ENCODE measurements at places on chromosomes 4 and X.

DNA sequence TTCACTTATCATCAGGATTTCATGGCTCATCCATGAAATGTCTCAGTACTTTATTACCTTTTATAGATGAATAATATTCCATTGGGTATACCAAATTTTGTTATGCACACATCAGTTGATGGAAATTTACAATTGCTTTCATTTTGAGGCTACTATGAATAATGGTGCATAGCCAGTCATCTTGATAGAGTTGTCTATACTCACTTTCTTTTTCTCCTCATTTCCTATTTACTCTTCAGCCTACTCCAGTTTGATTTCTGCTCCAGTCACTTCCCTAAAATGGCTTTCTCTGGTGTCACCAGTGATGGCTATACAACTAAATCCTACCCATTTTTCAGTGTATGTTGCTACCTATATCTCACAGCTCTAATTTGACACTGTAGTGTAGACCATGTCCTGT, 743.5 kb upstream of the MAGEB2 start:
- no peak for DNase-seq

DNA sequence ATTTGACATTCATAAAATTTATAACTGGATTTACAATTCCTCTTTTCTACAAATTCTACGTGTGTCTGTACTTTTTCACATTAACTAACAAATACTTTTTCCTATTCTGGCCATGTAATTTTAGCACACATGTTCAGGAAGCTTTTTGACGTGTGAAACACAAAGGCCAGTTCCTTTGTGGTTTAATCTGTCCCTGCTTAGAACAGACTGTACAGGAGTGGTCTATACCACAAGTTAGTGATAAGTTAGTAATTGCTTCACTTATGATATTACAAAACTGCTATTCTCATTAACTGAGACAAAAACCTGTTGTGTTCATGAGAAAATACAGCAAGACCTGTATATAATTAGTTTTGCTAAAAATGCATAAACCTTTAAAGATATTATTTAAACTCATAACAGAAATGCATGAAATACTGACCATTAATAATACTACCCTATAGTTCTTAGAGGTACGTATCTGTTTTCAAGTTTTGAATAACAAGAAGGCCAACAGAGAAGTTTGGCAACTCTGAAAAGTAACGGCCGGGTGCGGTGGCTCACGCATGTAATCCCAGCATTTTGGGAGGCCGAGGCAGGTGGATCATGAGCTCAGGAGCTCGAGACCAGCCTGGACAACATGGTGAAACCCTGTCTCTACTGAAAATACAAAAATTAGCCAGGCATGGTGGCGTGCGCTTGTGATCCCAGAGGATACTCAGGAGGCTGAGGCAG, 13.7 kb upstream of the AREG start:
- DNase-seq, result no peak

DNA sequence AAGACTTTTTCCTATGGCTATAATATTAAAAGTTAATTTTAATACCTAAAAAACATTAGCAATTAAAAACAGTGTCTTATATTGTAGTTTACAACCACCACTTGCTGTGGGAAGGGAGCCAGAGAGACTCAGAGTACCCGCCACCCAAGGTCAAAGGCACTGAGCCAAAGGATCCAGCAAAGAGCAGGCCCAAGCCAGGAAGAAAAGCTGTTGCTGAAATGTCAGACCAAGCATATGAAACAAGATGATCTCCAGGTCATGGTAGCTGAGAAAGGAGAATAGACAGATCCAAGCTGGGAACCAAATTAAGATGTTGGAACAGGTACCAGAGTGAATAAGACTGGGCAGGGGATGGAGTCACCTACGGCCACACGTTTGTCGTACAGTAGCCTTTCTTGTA, 18.8 kb upstream of the ATOH1 start:
- DNase-seq, result no peak

GRCh38 chr4:150518559-150518958, 63.4 kb upstream of the MAB21L2 start:
- DNase-seq, result no peak

DNA sequence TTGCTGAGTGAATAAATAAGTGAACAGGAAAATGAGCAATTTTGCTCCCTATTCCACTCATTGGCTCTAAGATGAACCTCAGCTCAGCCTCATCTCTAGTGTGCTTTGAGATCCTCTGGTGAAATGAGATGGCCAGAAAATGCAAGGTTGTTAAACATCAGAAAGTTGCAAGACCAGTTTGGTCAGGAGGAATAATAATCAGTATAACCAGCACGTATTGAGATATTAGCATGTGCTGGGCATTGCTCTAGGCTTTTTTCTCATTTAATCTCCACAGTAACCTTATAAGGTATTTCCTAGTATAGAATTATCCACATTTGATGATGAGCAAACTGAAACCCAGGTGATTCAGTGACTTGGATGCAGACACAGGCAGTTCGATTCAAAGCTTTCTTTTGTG, 110.5 kb upstream of the PAK3 start:
- DNase-seq, result no peak

DNA sequence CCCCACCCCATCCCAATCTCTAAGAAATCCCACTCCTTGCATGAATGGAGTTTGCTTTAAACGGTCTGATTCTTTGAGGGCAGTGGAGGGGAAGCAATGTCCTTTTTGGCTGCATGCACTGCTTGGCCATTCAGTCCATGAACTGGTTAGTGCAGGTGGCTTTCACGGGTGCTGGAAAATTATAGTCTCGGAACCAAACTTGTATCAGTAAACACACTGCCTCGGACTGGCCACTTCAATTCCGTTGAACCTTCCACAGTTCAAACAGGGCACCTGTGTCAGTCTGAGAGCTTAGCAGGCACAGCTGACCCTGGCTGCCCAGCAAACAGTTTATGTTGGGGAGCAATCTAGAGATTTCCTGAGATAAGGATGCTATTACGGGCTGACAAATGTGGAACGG, 255.6 kb downstream of the DHX15 start:
- DNase-seq, result no peak

DNA sequence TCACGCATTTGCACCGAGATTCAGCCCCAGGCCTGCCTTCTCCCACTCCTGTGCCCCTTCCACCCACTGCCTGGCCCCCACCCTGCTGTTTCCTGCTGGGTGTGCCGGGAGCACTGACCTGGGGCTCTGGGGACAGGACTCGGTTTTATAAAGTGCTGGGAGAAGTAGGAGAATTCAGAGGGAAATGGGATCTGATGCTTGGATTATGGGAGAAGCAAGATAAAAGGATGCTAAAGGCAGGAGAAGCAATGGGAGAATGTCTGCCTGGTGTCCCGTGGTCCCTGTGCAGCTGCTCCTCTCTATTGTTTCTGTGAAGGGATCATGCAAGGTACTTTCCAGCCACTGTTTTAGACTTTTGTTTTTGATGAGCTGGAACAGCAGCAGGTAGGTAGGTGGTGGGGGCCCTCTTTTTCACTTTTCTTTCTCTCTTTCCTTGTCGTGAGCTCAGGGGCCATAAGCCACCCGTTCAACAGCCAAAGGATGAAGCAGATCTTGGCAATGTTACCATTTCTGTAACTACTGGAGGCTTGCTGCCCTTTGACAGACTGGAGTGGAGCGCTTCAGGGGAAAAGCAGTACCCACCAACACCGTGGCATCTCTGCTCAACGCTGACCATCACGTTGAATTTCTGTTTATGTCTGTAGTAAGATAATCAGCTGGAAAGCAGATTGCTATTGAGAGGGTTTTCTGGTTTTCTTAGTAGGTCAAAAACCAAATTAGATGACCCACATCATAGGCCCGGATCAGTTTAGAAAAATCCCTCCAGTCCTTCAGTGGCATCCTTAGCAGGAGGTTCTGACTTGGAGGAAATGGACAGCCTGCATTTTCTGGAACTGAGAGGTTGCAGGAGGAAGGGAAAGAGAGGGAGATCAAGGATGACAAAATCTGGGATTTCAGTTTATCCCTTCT, 63.8 kb upstream of the ENPP6 start:
- DNase-seq, result no peak

DNA sequence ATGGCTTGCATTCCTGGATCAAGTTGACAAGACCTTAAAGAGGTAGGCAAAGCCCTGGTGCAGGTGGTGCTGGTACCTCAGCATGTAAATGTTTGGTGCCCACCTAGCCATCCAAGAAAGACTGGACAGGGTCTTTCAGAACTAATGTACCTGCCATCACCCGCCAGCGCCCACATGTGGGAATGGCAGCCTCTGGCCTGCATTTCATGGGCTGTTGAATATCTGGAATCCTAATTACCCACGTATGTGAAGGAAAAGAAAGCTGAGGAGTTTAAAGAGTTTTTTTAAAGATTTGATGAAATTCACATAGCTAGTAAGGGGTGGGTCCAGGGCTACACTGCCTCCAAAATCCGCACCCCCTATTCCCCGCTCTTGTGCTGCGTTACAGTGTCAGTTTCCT, 8.6 kb upstream of the CCDC149 start:
- no peak for DNase-seq

DNA sequence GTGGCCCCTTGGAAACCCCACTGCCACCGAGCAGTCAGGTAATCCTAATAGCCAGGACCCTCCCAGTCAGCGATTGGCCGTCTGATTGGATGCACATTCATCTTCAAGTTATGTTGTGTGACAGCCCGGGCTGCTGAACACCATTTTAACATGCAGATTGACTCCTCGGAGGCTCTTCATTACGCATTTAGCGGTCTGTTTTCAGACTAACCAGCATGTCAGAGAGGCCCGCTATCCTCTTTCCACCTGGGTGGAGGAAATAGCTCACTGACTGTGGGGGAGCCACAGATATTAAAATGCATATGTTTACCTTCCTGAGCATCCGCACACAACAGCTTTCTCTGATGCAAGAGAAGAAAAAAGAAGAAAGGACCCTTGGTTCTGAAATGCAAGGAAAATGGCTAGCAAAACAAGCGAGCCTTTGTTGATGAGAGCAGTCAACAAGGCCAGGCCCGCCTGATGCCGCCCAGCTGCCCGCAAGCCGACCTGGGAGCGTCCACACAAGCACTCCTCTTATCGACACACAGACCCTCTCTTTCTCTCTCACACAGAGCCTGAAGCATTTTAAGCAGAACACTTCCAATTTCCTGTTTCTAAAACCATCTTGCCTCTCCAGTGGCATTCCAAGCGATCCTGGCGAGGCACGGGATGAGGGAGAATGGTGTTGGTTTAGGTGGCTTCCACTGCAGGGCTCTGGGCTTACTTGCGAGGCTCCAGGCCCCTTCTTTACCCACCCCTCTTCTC, 118.3 kb downstream of the MGST2 start:
- DNase-seq, result no peak

DNA sequence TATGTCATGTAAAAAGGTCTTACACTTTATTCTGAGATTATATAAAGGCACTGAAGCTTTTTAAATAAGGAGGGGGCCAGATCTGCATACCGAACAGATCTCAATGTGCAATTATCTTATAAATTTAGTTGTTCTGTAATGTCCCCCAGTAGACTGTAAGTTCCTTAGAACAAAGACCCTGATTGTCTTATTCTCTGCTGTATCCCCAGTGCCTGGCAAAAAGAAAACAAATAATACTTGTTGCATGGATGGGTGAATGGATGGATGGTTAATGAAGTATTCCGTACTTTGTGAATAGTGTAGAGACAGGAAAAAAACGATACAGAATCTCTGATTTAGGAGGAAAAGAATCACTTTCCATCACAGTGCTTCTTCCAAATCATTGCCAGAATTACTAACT, 141.5 kb downstream of the CHM start:
- DNase-seq, result no peak

DNA sequence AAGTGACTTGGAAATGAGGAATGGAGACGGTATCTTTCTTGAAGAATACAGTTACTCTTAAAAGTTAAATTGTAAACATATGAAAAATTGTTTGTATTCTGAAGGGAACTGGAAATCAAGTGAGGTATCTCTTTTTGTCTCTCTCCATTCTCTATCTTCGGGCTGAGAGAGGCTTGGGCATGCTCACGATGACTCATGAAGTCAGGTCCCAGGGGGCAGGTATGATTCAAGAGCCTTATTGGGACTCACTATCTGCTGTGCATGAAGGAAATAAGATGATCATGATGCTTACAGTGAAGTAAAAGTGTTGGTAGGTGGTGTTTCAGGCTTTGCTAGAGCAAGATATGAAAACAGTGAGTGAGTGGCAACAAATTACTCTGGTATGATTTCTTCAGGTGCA, 200.4 kb upstream of the PITX2 start:
- no peak for DNase-seq

GRCh38 chr4:48602763-48603162, 112.7 kb downstream of the ZAR1 start:
- DNase-seq, result no peak

GRCh38 chrX:291411-291901, 10.3 kb downstream of the PLCXD1 start:
- no peak for DNase-seq

DNA sequence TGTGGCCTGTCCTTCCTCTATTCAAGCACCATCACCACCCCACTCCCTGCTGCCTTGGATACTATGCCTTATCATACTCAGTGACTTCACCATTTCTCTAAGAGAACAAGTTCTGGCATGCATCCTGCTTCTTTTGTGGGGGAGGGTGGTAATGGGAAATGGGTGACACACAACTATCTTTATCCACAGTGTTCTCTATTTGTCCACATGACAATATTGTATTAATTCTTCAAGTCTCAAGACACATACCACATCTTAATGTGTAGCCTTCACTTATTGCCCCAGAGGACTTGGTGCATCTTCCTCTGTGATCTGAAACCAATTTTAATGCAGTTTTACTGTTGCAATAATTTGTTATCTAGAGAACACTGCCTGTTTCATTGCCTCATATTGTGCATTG, 29.3 kb upstream of the UGT2B7 start:
- DNase-seq, result no peak

- peak; percentile 67 for DNase-seq
These were observed 18.5 kb upstream of the CXCL3 start for GRCh38 chr4:74056858-74057562.

DNA sequence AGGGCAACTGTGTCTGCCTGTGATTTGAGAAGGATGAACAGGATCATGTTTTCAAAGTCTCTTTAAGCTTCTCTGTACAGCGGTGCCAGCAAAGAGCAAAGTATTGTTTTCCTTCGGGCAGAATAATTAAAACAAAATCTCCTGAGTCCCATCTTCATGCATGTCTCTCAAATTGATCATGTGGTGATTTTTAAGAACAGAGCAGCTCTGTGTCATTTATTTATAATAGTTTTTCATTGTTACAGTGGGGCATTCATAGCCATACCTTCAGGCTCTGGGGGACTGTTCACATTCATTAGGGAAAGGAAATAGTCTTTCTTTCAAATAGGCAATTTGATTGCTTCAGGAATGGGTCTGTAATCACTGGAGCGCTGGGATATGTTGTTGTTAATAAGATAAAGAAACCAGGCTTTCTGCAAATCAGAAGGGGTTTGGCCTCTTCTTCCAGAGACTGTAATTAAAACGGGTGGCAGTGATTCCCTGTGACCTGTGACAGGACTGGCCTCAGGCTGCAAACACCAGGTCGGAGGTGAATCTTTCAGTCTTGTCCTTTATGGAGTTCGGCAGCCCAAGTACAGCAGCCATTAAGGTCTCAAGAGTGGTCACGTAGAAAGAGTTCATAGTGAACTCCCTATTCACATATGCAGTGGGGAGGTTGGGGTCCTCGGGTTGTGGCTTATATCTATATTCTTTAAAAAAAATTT, 29.3 kb upstream of the CBR4 start:
- no peak for DNase-seq
